ENCODE measurements at places on chromosomes 7 and 10. TPM values are rescaled to one million over a fixed set of nuclear protein-coding genes. Genes with fewer than 3 reads are reported as not detected.

Gene OR2A42
- total RNA-seq: not detected

- no peak for DNase-seq
- H3K4me1 ChIP-seq: peaks cover 14% of the 10 kb centered on the region
- no peaks in the 10 kb centered on the region for H3K36me3 ChIP-seq
- H3K27ac ChIP-seq: no peak overlapping the region
- peaks cover 29% of the 10 kb centered on the region for H3K27me3 ChIP-seq
Measured at GRCh38 chr7:26397796-26398426, 106.2 kb downstream of the SNX10 start.

- DNase-seq: no peak
- H3K4me1 ChIP-seq: no peaks in the 10 kb centered on the region
- no peak overlapping the region for H3K4me3 ChIP-seq
- no peaks in the 10 kb centered on the region for H3K27me3 ChIP-seq
- no peaks in the 10 kb centered on the region for H3K36me3 ChIP-seq
Measured at GRCh38 chr7:149831741-149832219, 6.4 kb upstream of the ZNF862 start.

DNA sequence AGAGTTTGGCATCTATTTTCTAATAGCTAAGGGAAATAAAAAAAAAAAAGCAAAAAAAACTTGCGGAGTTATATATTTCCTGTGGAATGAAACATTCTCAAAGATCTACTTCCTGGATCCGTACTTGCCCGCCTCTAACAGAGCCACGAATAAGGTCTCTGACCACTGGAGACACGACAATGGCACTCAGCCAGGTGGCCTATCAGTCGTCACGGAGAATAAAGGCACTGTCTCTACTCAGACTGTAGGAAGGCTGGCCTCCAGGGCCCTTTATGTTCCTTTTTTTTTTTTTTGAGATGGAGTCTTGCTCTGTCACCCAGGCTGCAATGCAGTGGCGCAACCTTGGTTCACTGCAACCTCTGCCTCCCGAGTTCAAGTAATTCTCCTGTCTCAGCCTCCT, 58.7 kb downstream of the RGS10 start:
- no peak overlapping the region for H3K4me3 ChIP-seq
- H3K27ac ChIP-seq: no peak overlapping the region
- H3K27me3 ChIP-seq: no peaks in the 10 kb centered on the region
- peaks cover 12% of the 10 kb centered on the region for H3K4me1 ChIP-seq
- no peaks in the 10 kb centered on the region for H3K36me3 ChIP-seq

Gene TMEM229A
- total RNA-seq: not detected

GRCh38 chr7:31110331-31111108, 58.4 kb downstream of the ADCYAP1R1 start:
- no peak for DNase-seq
- no peaks in the 10 kb centered on the region for H3K27me3 ChIP-seq
- no peaks in the 10 kb centered on the region for H3K36me3 ChIP-seq
- H3K4me1 ChIP-seq: no peaks in the 10 kb centered on the region

DNA sequence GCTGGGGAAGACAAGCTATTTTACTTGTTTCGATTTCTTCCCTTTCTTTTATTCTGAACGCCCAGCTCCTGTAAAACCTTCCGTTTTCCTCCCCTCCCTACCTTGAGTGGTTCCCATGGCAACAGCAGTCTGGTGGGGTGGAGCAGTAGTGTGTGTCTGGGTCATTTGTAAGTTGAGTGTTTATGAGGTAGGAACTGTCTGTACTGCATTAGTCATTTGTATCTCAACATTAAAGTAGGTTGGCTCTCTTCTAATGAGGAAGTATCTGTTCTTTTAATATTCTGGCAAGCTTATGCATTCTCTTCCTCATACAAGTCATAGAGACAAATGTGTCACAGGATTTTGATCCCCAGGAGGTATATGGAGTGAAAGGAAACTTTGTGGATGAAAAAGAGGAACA, 85.3 kb upstream of the CCDC6 start:
- no peak overlapping the region for H3K27ac ChIP-seq
- H3K4me3 ChIP-seq: no peak overlapping the region
- H3K27me3 ChIP-seq: peaks cover 2% of the 10 kb centered on the region
- DNase-seq: no peak
- H3K36me3 ChIP-seq: no peaks in the 10 kb centered on the region
- no peaks in the 10 kb centered on the region for H3K4me1 ChIP-seq

- no peak for DNase-seq
- H3K36me3 ChIP-seq: no peaks in the 10 kb centered on the region
- peaks cover 7% of the 10 kb centered on the region for H3K4me1 ChIP-seq
- H3K27ac ChIP-seq: no peak overlapping the region
- no peak overlapping the region for H3K4me3 ChIP-seq
- H3K27me3 ChIP-seq: no peaks in the 10 kb centered on the region
Measured at GRCh38 chr7:77188731-77189437, 10.7 kb downstream of the FGL2 start.

Gene DGKI
- total RNA-seq: not detected

Gene NAT16
- not detected for total RNA-seq

GRCh38 chr10:16521311-16522016, at the start of gene C1QL3:
C1QL3 (minus strand) TSS chr10:16521879; CDS start chr10:16521065, 814 bp downstream.
- no peaks in the 10 kb centered on the region for H3K36me3 ChIP-seq
- H3K4me3 ChIP-seq: peak within 1 kb of the TSS; percentile 40
- DNase-seq: no peak
- H3K27ac ChIP-seq: no peak within 1 kb of the TSS
- H3K4me1 ChIP-seq: peaks cover 16% of the 10 kb centered on the region
- peaks cover 22% of the 10 kb centered on the region for H3K27me3 ChIP-seq

GRCh38 chr10:53846809-53847208, 954.2 kb downstream of the PCDH15 start:
- no peak for DNase-seq
- no peaks in the 10 kb centered on the region for H3K4me1 ChIP-seq
- H3K36me3 ChIP-seq: no peaks in the 10 kb centered on the region
- H3K4me3 ChIP-seq: no peak overlapping the region

DNA sequence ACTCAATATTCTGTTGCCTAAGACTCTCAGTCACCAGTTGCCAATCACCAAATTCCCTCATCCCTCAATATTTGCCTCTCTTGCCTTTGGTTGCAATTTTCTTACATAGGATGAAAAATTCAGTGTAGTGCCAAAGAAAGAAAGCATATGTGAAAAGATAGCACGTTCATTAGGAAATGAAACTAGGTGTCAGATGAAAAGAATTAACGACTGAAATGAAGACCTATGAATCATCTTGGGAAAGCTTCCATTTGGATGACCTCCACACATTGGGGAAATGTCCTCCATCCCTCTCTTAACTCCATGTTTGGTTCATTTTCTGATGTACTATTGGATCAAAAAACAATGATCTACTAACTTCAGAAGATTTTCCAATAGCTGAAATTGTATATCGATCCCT, 145.1 kb upstream of the MEOX2 start:
- no peak overlapping the region for H3K27ac ChIP-seq
- H3K4me3 ChIP-seq: no peak overlapping the region
- DNase-seq: no peak
- H3K4me1 ChIP-seq: no peaks in the 10 kb centered on the region

Gene GRM3
- total RNA-seq: not detected

Gene ITGA8
- not detected for total RNA-seq

DNA sequence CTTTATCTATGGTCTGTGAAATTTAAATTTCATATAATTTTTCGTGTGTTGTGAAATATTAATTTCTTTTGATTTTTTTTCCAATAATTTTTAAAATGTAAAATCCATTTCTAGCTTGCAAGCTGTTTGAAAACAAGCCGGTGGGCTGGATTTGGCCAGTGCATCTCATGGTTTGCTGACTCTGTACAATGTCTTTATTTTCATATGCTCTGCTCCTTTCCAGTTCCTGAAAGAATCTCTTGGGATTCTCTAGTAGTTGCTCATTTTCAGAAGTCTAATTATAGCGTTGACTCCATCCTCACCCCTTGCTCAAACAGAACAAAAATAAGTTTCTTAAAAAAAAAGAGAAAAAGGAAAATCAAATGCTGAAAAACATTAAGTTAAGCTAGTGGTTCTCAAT, 21.4 kb downstream of the UBN2 start:
- no peaks in the 10 kb centered on the region for H3K4me1 ChIP-seq
- DNase-seq: no peak
- peaks cover 58% of the 10 kb centered on the region for H3K36me3 ChIP-seq
- H3K27ac ChIP-seq: no peak overlapping the region

Gene SPDYE9
- not detected for total RNA-seq

DNA sequence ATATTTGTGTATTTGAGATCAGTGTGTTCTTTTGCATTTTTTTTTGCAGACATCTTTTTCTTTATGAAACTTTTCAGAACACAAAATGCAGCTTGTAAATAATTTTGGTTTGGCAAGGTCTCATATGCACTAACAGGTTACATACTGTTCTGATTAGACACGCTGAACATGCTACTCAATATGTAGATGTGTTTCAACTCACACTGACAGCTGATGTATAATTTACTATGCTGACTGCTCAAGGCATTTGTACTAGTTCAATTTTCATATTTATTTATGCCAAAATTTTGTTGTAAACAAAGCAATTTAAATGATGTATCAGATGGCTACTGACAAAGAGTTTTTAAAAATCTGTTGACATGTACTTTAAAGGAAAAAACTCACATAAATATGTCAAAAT, 123.8 kb downstream of the TFEC start:
- no peaks in the 10 kb centered on the region for H3K36me3 ChIP-seq
- DNase-seq: no peak
- H3K27me3 ChIP-seq: no peaks in the 10 kb centered on the region
- no peaks in the 10 kb centered on the region for H3K4me1 ChIP-seq

Gene IFIT5
- total RNA-seq: 25.2 TPM

GRCh38 chr7:46494028-46494427, 573.0 kb upstream of the IGFBP3 start:
- H3K36me3 ChIP-seq: no peaks in the 10 kb centered on the region
- DNase-seq: no peak
- H3K27me3 ChIP-seq: no peaks in the 10 kb centered on the region
- H3K4me1 ChIP-seq: no peaks in the 10 kb centered on the region

Gene CHAT
- total RNA-seq: not detected

Gene CYP2C19
- total RNA-seq: not detected

DNA sequence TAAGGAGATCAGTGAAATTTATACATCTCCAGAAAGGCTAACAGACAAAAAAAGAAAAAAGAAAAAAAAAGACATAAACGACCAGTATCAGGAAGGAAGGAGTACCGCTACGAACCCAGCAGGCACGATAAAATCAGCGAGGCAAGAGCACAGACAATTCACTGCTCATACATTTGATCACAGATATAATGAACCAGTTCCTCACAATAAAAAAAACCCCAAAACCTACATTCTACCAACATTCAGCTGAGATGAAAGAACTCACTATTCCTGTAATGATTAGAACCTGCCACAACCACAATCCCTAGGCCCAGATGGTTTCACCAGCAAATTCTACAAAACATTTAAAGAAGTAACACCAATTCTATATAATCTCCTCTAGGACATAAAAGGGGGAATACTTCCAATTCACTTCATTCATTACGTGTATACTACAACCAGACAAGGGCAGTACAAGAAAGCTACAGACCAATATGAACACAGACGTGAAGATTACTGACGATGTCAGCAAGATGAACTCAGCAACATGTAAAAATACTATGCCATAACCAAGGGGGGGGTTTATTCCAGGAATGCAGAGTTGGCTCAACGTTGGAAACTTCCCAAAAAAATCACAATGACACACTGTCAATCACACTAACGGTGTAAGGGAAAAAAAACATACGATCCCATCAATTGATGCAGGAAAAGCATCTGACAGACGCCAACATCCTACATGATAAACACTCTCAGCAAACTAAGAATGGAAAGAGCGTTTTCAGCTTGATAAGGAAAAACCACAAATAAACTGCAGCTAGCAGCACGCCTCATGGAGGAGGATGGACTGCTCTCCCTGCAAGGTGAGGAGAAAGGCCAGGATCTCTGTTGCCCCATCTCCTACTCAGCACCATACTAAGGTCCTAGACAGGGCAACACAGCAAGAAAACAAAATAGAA, 256.2 kb downstream of the ELFN1 start:
- H3K4me1 ChIP-seq: peaks cover 72% of the 10 kb centered on the region
- no peak for DNase-seq
- peaks cover 16% of the 10 kb centered on the region for H3K36me3 ChIP-seq
- no peaks in the 10 kb centered on the region for H3K27me3 ChIP-seq
- H3K27ac ChIP-seq: peak overlapping the region; percentile 76

DNA sequence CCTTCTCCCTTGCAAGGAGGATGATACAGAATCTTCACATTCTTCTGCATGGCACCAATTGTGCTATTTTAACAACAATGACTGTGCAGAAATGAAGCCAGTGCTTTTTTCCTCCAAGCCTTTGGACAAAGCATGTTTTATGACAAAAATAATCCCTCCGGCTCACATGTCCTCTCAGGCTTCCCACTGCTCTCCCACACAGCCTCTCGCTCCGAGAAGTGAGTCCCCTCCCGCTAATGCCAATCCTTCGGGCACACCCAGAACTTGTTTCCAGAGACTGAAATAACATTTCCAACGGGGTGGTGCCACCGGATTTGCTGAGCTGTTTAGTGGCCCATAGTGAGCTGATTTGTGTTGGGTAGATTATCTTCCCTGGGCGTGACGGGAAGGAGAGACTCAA, 35.8 kb downstream of the RBM17 start:
- H3K27me3 ChIP-seq: no peaks in the 10 kb centered on the region
- H3K4me1 ChIP-seq: peaks cover 14% of the 10 kb centered on the region
- no peaks in the 10 kb centered on the region for H3K36me3 ChIP-seq
- H3K4me3 ChIP-seq: no peak overlapping the region
- H3K27ac ChIP-seq: no peak overlapping the region

GRCh38 chr10:93088466-93088865, 14.8 kb downstream of the CYP26A1 start:
- no peaks in the 10 kb centered on the region for H3K36me3 ChIP-seq
- H3K4me3 ChIP-seq: no peak overlapping the region
- no peaks in the 10 kb centered on the region for H3K27me3 ChIP-seq
- no peak overlapping the region for H3K27ac ChIP-seq

Gene GDI2
- total RNA-seq: 78.1 TPM

DNA sequence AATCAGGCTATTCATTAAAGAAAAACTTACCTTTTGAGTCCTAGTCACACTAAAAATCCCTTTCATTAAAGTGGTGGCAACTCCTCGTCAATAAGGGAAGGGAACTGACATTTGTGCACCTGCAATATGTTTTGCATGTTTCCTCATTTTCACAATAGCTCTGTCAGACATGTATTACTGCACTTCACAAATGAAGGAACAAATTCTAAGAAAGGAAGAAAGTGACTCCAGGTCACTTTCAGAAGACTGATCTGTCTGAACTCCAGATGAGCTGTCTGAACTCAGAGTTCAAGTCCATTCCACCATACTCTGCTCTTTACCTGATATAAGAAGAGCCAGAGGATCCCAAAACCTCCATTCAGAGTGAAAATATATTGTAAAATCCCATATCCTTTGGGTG, 50.3 kb upstream of the GSAP start:
- peak; percentile 13 for DNase-seq
- H3K4me1 ChIP-seq: no peaks in the 10 kb centered on the region
- no peaks in the 10 kb centered on the region for H3K36me3 ChIP-seq
- no peak overlapping the region for H3K27ac ChIP-seq
- H3K27me3 ChIP-seq: no peaks in the 10 kb centered on the region

DNA sequence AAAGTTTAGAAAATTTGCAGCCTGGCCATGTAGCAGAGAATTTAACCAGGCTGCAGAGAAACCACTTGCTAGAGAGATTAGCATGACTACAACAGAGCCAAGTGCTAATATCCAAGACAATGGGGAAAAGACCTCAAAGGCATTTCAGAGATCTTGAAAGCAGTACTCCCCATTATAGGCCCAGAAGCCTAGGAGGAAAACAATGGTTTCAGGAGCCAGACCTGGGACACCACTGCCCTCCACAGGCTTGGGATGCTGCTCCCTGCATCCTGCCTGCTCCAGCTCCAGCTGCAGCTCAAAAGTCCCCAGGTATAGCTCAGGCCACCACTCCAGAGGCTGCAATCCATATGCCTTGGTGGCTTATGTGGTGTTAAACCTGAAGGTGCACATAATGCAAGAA, 101.5 kb upstream of the TMEM72 start:
- no peak overlapping the region for H3K4me3 ChIP-seq
- no peaks in the 10 kb centered on the region for H3K4me1 ChIP-seq
- H3K27ac ChIP-seq: no peak overlapping the region
- DNase-seq: no peak
- peaks cover 10% of the 10 kb centered on the region for H3K27me3 ChIP-seq

Gene ANKRD22
- not detected for total RNA-seq

All from CD4-positive, alpha-beta T cell (primary cell).